ENCODE measurements at places on chromosomes 12 and 14.

DNA sequence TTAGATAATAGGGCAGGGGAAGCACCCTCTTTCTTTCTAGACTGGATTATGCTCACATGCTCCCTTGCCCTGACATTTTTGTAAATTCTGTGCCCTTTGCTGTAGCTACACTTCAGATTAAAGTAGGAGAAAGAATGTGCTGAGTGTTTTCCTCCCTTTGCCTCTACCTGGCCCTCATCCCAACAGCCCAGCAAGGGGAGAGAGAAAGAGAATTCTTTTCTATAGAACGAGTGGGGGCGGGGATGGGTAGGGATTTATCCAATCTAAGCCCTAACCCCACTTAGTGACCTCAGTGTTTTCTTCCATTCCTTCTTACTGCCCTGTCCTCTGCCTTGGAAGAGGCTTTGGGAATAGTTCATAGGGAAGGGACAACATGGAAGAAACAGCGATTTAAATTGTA lies 13.5 kb downstream of the GPR84 start:
- DNase-seq = no peak

DNA sequence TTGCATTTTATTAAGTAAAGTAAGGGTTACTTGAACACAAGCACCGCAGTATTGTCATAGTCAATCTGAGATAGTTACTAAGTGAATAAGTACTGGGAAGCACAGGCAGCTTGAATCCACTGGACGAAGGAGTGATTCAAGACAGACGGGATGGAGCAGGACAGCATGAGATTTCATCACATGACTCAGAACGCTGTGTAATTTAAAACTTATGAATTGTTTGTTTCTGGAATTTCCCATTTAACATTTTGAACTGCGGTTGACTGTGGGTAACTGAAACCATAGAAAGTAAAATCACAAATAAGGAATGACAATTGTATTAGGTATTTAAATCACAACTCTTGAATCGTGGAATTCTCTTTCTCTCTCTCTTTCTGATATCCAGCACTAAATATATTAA lies 1630.4 kb upstream of the SEL1L start:
- DNase-seq = no peak

- no peak for DNase-seq
Measured at GRCh38 chr14:23164949-23165348, 18.5 kb downstream of the SLC7A8 start.

- DNase-seq = no peak
Measured at GRCh38 chr12:72089678-72090077, 151.0 kb downstream of the TPH2 start.

GRCh38 chr14:71933001-71933587 lies 865 bp downstream of the RGS6 start:
- no peak for DNase-seq

DNA sequence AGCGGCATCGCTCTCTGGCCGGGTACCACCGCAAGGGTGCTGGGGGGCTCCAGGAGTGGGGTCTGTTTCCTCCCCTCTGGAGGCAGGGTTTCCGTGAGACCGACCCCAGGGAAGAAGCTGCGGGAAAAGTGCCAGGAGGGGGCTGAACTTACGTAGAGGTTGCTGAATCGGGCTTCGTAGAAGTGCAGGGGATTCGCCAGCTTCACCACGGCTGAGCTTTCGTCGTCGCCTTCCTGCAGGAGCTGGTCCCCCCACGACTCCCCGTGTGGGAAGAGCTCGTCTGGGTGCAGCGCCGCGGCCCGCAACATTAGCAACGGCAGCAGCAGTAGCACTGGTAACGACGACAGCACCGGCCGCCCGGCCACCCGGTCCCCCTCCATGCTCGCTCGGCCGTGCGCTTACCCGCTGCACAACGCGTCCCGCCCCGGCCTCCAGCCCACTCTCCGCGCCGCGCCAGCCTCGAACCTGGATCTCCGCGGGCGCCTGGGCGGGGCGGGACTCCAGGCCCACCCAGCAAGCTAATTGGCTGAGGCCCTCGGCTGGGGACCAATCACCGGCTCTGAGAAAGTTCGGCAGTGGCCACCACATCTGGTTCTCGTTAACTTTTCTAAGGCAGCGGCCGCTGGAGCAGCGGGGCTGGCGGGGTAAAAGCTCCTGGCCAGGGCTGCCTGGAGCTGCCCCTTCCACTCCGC lies at the start of gene NID2:
TSS of gene NID2 (minus strand) at position 445 of the 692 bp plus-strand sequence. CDS start at position 380, 65 bp downstream.
- DNase-seq = peak; percentile 61

DNA sequence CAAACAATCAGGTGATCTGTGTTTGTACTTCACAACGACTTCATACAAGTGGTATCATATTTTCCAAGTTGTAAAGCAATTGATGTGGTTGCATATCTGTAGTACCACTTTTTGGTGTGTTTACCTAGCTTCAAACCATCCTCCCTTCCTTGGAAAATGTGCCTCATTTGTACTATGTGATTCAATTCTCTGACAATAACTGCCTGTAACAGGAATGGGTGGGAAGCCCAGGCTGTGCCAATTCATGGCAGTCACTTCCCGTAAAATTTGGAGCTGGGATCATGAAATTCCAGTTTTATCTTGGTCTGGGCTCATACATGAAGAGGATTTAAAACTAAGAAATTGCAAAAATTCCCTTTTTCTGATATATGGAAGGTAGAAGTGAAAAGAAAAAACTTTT lies 250.1 kb downstream of the DIO2 start:
- DNase-seq = no peak

GRCh38 chr12:26032719-26033241 lies 74.3 kb downstream of the RASSF8 start:
- no peak for DNase-seq

- DNase-seq = no peak
Measured at GRCh38 chr12:68233498-68233897, 7.9 kb upstream of the IL26 start.

GRCh38 chr14:59632381-59632780 lies 55.8 kb upstream of the CCDC175 start:
- no peak for DNase-seq

- DNase-seq = no peak
Measured at GRCh38 chr12:132925597-132926414, 30.3 kb downstream of the ZNF605 start.

- no peak for DNase-seq
Measured at GRCh38 chr12:90959032-90959431, 4.1 kb upstream of the CCER1 start.

GRCh38 chr14:73700325-73700724 lies 13.9 kb downstream of the PNMA1 start:
- DNase-seq = no peak

DNA sequence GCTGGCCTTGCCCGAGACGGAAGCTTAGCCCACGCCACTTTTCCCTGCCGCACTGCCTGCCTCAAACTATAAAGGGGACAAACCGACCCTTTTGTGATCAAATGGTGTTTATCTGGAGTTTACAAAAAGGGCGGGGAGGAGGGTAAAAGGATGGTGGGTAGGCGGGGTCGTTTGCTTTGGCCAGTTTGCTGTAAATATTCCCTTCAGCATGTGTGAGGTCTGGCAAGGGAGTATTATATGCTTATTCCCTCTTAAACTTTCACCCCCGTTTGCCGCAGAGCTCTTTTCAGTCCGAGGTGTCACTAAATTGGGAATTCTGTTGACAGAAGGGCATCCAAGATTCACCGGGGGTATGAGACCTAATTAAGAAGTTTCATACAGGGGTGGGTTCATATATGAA lies 3.8 kb upstream of the TBX3 start:
- no peak for DNase-seq

GRCh38 chr14:82725213-82725612 lies 1191.6 kb upstream of the SEL1L start:
- DNase-seq = no peak

GRCh38 chr12:114400925-114401324 lies 5.0 kb downstream of the TBX5 start:
- DNase-seq = no peak

DNA sequence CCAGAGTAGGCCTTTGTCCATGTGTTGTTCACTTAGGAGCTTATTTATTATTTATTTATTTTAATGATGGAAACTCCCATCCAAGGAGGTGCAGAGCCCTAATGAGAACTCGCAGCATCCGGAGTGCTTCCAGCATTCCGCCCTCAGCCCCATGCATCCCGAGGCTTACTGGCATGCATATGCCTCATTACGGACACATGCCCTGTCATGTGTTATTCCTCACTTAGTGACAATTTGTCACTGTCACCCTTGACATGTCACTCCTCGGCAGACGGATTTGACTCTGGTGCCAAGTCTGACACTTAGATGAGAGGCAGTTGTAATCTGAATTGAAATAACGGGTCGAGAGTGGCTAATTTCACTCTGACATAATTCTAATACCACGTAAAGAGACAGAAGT lies 132.8 kb downstream of the VRK1 start:
- no peak for DNase-seq

- DNase-seq = no peak
Measured at GRCh38 chr14:54329082-54329695, 67.6 kb upstream of the CDKN3 start.

DNA sequence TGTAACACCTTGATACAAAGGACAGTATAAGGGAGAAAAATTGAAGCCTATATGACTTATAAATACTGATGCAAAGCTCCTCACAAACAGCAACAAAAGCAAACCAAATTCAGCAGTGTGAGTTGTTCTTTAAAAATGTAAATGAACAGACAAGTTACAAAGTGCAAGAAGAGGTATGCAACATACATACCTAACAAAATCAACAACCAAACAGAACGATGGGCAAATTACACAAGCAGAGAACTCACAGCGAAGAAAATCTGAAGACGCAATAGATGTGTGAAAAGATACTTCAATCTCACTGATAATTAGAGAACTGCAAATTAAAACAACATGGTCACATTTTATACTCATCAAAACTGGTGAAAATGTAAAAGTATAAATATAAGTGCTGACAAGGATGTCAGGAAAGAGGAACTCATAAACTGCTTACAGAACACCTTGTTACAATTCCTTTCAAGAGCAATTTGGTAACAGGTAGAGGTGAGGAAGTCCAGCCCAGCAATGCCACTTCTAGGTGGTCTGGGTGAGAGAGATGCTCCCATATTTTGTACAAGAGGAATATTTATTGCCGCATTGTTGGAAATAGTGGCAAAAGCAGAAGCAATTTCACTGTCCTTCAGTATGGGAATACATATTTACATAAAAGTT lies 47.3 kb downstream of the CORO1C start:
- no peak for DNase-seq

DNA sequence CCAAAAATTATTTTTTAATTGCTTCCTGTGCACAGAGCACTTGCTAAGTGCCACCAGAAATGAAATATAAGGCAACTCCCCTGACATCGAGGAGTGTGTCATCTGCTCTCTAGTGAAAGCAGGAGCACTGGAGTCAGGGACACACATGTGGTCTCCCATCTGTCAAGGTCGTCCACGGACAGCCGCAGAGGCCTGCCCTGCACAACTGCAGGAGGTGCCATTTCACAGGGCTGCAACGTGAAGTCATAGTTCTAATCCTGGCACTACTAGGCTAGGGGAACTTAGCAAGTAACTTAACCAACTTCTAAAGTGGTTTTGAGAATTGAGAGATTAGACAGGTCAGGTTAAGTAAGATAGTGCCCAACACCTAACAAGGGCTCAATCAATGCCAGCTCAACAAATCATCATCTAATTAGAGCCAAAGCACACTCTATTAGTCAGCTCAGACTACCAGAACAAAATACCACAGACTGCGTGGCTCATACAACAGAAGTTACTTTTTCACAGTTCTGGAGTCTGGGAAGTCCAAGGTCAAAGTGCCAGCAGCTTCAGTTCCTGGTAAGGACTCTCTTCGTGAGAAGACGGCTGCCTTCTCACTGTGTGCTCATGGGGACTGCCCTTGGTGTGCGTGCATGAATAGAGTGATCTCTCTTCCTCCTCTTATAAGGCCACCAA lies 30.7 kb downstream of the FOXN3 start:
- DNase-seq = no peak

GRCh38 chr12:89179983-89180382 lies 172.3 kb downstream of the DUSP6 start:
- DNase-seq = no peak

GRCh38 chr12:28223025-28223554 lies 32.8 kb downstream of the CCDC91 start:
- DNase-seq = no peak

GRCh38 chr12:86838711-86839110 lies 582.5 kb upstream of the MGAT4C start:
- DNase-seq = no peak

DNA sequence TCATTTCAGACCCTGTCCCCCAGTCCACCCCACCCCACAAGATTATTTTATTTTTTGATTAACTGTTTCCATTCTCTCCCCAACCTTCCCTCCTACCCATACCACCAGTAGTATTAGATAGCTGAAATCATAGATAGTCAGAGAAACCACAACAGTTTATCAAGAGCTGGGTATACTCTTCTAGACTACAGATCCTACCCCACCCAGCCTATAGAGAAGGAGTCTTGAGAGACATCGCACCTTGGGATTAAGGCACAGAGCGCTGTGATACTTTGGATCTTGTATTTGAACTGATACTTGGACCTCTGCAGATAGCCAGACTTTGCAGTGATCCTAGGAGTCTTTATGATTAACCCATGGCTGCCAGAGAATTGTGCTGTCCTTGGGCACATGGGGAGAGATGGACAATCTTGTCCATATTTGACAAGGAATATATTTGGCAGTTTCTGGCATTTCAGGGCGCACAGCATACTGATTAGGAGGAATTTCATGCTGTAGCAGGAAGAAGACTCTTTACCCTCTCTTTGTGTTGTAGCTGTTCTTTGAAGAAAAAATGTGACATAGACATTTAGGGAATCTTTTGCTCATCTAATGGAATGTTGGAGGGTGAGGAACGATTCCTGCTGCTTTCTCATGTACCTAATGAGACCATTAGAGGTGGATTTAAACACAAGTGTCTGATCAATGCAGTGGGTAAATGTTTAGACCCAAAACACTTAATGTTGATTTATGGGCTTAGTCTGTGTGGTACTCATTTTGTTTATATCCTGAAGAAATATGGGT lies 982 bp downstream of the RBMS2 start:
- DNase-seq = no peak

DNA sequence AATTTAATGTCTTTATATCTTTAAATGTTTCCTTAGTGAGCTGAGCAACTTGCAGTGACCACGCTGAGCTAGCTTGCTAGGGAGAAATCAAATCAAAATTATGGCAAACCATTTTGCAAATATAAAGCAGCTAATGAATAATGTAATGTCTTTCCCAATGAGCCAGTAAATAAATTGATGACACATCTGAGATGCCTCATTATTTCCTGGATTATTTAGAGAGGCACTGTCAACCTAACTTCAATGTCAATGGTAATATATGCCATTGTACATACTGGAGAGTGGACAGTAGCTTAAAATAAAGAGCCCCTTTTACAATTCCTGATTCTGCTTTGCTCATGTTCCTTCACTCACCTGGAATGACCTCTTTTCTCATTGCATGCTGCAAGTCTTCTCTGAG lies 182.6 kb downstream of the PHLDA1 start:
- DNase-seq = no peak

DNA sequence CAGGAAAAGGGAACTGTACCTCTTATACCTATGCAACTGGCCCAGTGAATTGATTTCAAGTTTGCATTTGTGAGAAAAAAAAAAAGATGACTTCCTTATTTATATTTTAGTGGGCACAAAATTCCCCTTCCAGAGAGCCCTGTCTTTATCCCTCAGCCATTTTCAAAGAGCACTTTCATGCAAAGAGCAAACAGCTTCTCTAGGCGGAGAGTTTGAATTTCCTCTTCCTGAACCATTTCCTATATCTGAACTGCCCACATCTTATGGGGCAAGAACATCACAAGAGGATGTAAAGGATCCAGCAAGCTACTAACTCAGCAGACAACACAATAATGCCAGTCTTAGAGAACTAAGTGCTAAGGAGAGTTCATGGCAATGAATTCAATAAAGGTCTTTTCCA lies 22.3 kb upstream of the PLXNC1 start:
- no peak for DNase-seq
